Fibroblast of the aortic adventitia (primary cell): ENCODE measurements at places on chromosomes 4 and X.

DNA sequence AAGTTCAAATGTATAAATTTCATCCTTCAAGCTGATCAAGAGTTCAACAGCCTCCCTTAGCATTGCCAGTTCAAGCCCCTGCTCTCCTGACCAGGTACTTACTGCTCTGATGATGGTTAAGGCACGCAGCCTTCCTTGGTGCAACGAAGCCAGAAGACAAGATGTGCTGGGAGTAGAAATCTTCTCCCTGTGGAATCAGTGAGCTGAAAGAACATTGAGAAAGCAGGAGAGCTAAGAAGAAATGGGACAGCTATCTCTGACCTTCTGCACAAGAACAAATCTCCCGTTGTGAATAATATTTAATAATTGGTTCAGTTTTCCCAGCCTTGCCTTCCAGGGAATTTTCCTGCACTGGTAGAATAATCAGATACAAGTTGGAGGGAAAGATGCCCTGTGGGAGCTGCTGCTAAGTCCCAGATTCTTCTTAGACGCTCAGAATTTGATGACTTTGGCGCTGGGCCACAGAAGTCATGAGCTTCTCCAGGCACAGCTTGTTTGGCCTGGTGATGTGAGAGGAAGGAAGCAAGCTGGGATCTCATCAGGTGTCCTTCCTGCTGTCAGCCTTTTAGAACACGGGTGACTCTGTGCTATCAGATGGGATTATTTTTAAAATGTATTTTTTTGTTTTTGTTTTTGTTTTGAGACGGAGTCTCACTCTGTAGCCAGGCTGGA lies 77.8 kb downstream of the CD38 start:
- no peak for DNase-seq

- DNase-seq, result peak; percentile 4
Measured at GRCh38 chr4:19913650-19914049, 338.1 kb upstream of the SLIT2 start.

DNA sequence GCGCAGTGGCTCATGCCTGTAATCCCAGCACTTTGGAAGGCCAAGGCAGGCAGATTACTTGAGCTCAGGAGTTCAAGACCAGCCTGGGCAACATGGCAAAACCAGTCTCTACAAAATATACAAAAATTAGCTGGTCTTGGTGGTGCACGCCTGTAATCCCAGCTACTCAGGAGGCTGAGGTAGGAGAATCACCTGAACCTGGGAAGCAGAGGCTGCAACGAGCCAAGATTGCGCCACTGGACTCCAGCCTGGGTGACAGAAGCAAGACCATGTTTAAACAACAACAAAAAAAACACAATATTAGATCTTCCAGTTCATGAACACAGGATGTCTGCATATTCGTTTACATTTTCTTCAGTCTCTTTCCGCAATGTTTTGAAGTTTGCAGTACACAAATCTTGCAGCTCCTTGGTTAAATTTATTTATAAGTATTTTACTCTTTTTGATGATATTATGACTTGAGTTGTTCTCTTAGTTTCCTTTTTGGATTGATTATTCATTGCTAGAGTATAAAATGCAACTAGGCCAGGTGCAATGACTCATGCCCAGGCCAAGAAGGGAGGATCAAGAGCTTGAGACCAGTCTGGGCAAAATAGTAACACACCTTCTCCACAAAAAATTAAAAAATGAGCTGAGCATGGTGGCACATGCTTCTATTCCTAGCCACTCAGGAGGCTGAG lies 30.4 kb upstream of the ABCG2 start:
- no peak for DNase-seq

DNA sequence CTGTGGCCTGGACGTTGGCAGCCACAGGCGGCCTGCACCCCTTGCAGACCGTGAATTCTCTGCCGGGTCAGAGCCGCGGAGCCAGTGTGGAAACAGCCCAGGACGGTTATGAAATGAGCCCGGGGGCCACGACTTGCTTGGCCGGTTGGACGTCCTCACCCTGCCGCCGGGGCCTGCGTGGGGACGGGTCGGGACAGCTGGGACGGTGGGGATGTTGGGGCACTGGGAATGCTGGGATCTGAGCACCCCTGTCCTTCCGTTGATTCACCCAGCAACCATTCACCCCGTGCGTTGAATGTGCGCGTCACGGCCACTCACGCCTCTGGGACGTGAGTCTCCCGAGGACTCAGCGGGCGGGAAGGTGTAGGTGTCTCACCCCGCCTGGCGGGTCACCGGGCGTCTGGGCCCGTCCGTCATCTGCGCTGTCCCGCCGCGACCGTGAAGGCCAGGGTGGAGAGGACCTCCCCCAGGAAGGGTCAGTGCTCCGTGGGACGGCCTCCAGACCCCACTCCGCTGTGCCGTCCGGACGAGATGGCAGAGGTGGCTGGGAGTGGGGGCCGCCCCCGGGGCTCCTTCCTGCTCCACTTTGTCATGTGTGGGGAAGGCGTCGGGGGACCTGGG lies 4.5 kb upstream of the PLCXD1 start:
- DNase-seq, result peak; percentile 43

- no peak for DNase-seq
Measured at GRCh38 chr4:2623442-2623841, 87.0 kb downstream of the FAM193A start.
